ENCODE measurements at places on chromosomes 4 and X. TPM values are rescaled to one million over a fixed set of nuclear protein-coding genes. Genes with fewer than 3 reads are reported as not detected.

DNA sequence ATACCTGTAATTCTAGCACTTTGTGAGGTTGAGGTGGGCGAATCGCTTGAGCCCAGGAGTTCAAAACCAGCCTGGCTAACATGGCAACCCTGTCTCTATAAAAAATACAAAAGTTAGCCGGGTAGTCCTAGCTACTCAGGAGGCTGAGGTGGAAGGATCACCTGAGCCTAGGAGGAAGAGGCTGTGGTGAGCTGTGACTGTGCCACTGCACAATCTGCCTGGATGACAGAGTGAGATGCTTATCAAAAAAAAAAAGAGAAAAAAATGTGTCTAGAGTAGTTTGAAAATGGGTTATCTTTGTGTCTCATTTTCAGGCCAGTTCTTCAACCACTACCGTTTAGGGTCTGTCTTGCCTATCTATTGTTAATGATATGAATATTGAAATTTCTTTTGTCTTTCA is 98.1 kb downstream of the EGF start:
- DNase-seq = no peak

The SULT1B1 gene
- polyA plus RNA-seq = 0.73 TPM

The PARM1 gene
- 47.6 TPM for polyA plus RNA-seq

- DNase-seq = peak; percentile 4
These were observed 649.6 kb upstream of the DIPK2B start for GRCh38 chrX:45850197-45850774.

DNA sequence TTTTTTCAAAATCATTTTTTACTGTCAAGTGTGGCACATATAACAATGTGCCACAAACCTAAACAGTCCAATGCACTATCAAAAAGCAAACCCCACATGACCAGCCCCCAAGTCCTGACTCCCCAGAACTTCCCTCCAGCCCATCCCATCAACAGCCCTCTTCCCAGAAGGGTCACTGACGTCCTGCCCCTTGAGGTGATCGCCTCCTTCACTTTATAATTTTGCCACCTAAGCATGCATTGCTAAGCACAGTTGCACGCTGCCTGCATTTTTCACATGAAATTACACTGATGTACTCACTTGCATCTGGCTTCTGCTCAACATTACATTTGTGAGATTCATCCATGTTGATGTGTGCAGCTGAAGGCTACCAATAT is 42.5 kb downstream of the HTRA3 start:
- DNase-seq = no peak

The ANKRD50 gene
- polyA plus RNA-seq = 47.5 TPM

The IL13RA2 gene
- polyA plus RNA-seq = 1.6 TPM

DNA sequence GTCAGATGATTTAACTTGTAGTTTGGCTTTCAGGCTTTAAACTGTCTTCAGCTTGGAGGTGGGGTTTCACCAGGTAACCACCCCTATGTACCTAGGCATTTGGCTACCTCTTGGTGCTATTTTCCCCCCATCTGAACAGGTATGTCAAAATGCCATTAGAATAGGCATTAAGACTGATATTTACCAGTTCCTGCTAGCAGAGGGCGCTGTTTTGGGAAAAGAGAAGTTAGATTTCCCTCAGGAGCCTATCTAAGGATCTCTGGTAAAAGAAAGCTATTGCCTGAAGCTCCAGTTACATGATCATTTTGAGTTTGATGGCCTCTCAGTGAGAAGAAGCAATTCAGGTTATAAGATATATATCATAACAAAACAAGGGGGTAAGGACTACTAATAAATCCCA is 879.1 kb downstream of the SH3BGRL start:
- no peak for DNase-seq

DNA sequence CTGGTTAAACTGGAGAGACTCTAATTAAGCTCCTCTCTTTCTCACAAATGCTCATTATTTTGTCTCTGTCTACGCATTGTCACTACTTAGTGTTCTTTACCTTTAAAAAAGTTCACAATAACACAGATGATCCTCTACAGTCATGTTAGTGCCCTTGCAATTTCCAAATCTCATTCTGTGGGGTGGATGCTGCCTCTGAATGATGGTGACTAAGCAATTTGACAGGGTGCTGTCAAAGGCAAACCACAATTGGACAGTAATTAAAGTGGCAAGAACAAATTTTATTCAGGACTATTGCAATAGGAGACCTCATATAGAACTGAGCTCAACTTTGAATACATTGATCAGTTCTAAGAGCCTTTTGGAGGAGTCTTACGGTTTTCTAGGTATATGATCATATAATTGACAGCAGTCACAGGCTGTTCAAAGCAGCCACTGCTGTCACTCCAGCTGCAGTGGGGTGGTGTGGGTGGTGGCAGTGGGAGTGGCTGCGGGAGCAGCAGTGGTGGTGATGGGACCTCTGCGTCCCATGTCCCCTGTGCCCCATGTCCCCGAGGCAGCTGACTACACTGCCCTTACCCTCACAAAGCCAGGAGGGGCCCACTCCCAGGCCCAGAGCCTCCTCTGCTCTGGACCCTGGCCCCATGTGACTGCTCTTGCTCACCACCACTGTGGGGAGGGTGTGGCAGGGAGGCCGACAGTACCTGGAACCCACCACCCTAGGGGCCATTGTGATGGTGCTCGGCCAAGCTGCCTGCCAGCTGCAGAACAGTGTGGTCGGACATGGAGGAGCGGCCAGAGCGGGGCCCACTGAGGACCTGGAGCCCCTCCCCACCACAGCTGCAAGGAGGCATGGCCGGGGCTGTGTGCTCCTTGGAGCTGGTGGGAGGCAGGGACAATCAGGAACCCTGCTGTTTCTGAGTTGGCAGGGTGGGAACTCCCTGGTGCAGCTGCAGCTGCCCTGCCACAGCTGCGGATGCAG is 30.4 kb upstream of the PAGE1 start:
- DNase-seq = no peak
